ENCODE measurements at places on chromosomes 2 and 18.

DNA sequence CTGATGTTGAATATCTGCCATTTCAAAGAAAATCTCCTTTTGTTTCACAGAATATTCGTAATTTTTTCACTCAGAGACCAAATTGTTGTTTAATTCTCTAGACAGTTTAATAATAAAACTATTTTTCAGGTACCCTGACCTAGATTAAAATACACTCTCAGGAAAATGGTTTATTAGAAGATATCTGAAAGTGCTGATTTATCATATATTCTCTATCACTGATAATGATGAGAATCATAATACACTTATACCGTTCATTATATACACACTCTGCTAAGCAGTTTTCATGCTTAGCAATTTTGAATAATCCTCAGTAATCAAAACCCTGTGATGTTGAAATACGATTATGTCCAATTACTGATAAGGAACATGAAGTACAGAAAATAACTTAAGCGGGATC lies 772.9 kb upstream of the CRIM1 start:
- DNase-seq: no peak

DNA sequence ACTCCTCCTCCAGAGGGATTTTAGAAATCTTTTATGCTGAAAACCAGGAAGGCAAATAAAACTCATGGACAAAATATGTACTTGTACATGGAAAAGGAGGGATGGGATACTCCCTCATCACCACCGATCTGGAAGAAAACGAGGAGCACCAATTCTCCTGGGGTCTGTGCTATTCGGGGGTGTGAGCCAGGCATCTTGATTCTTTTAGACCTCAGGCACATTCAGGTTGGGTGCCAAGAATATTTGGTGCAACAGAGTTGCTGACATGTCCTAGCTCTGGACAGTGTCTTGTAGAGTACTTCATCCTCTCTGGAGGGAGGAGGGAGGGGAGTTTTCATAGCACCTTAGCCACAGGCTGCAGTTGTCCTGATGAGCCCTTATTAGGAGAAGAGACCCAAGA lies 163.0 kb downstream of the PRKCE start:
- DNase-seq: no peak

GRCh38 chr2:179675435-179675834 lies 186.0 kb downstream of the ZNF385B start:
- DNase-seq: no peak

GRCh38 chr2:27854229-27854862 lies 35.8 kb downstream of the RBKS start:
- DNase-seq: no peak

DNA sequence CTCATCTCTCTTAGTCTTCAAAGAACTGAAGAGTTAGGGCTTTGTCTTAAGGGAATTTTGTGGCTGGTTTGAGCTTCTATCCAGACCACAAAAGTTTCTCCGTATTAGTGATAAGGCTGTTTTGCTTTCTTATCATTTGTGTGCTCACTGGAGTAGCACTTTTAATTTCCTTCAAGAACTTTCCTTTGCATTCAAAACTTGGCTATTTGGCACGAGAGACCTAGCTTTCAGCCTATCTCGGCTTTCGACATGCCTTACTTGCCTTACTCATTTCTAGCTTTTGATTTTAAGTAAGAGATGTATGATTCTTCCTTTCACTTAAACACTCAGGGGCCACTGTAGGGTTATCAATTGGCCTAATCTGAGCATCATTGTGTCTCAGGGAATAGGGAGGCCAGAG lies 29.9 kb downstream of the HDHD2 start:
- no peak for DNase-seq

DNA sequence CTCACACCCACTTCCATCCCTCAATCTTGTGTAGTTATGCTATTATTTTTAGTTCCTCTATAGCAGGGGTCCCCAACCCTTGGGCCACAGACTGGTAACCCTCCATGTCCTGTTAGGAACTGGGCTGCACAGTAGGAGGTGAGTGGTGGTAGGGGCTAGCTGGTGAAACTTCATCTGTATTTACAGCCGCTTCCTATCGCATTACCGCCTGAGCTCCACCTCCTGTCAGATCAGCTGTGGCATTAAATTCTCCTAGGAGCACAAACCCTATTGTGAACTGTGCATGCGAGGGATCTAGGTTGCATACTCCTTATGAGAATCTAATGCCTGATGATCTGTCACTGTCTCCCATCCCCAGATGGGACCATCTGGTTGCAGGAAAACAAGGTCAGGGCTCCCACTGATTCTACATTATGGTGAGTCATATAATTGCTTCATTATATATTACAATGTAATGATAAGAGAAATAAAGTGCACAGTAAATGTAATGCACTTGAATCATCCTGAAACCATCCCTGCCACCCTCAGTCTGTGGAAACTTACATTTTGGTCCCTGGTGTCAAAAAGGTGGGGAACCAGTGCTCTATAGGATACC lies 1.6 kb upstream of the RAB11FIP5 start:
- no peak for DNase-seq

- no peak for DNase-seq
Measured at GRCh38 chr2:230932556-230933511, 7.8 kb upstream of the GPR55 start.

Data from activated CD8-positive, alpha-beta memory T cell treated with anti-CD3 and anti-CD28 coated beads for 4 hours (primary cell).